ENCODE measurements at places on chromosomes 2 and 18. TPM values are rescaled to one million over a fixed set of nuclear protein-coding genes. Genes with fewer than 3 reads are reported as not detected.

SLC40A1 gene
- total RNA-seq, result 76.7 TPM

SGPP2 gene
- under 0.01 TPM for total RNA-seq

MRPS9 gene
- 30.4 TPM for total RNA-seq

DSG1 gene
- total RNA-seq, result not detected

TUBA3E gene
- not detected for total RNA-seq

RAB17 gene
- total RNA-seq, result 0.17 TPM

LRRTM4 gene
- 0.16 TPM for total RNA-seq

LRP2 gene
- total RNA-seq, result not detected

CCDC74A gene
- total RNA-seq, result 9.3 TPM

FTCDNL1 gene
- 1.2 TPM for total RNA-seq

DNAH6 gene
- total RNA-seq, result 0.17 TPM

RGPD3 gene
- under 0.01 TPM for total RNA-seq

NAT8 gene
- not detected for total RNA-seq

PTPRN gene
- 7.2 TPM for total RNA-seq

CAPN14 gene
- 0.16 TPM for total RNA-seq

METTL4 gene
- total RNA-seq, result 5.9 TPM

OSR1 gene
- 9.7 TPM for total RNA-seq

STAM2 gene
- 37.1 TPM for total RNA-seq

IL1F10 gene
- not detected for total RNA-seq

CNDP1 gene
- total RNA-seq, result not detected

VWA3B gene
- total RNA-seq, result 0.16 TPM

XDH gene
- total RNA-seq, result 0.17 TPM

CTLA4 gene
- total RNA-seq, result not detected

FER1L5 gene
- total RNA-seq, result 1.4 TPM

AMMECR1L gene
- total RNA-seq, result 10.8 TPM

GPC1 gene
- total RNA-seq, result 61.6 TPM

TMEM200C gene
- total RNA-seq, result 0.43 TPM

CNDP2 gene
- total RNA-seq, result 34.7 TPM

FAM124B gene
- total RNA-seq, result under 0.01 TPM

RAB1A gene
- 85.0 TPM for total RNA-seq

VSNL1 gene
- 0.47 TPM for total RNA-seq

NOSTRIN gene
- 0.09 TPM for total RNA-seq

RNU2-63P gene
- total RNA-seq, result 251 TPM

HOXD8 gene
- total RNA-seq, result not detected

MAB21L4 gene
- total RNA-seq, result not detected

DYNAP gene
- total RNA-seq, result not detected

CPLX4 gene
- not detected for total RNA-seq

PID1 gene
- total RNA-seq, result 38.8 TPM

CCDC74B gene
- 10.6 TPM for total RNA-seq

DLX1 gene
- total RNA-seq, result 1.4 TPM

LAMA3 gene
- total RNA-seq, result 4.9 TPM
